ENCODE measurements at places on chromosomes 12 and 14.

GRCh38 chr14:88005050-88005481, at the start of gene GPR65:
Gene GPR65 (plus strand): TSS chr14:88005135. CDS start chr14:88010848, 5,713 bp downstream.
- DNase-seq, result no peak
- peak within 1 kb of the TSS; percentile 81 for H3K4me3 ChIP-seq
- peak within 1 kb of the TSS; percentile 98 for H3K27ac ChIP-seq
- peaks cover 34% of the 10 kb centered on the region for H3K36me3 ChIP-seq
- H3K27me3 ChIP-seq, result no peaks in the 10 kb centered on the region

GRCh38 chr14:45267071-45267470, 14.1 kb upstream of the MIS18BP1 start:
- peaks cover 7% of the 10 kb centered on the region for H3K27me3 ChIP-seq
- no peaks in the 10 kb centered on the region for H3K36me3 ChIP-seq
- no peaks in the 10 kb centered on the region for H3K4me1 ChIP-seq

DNA sequence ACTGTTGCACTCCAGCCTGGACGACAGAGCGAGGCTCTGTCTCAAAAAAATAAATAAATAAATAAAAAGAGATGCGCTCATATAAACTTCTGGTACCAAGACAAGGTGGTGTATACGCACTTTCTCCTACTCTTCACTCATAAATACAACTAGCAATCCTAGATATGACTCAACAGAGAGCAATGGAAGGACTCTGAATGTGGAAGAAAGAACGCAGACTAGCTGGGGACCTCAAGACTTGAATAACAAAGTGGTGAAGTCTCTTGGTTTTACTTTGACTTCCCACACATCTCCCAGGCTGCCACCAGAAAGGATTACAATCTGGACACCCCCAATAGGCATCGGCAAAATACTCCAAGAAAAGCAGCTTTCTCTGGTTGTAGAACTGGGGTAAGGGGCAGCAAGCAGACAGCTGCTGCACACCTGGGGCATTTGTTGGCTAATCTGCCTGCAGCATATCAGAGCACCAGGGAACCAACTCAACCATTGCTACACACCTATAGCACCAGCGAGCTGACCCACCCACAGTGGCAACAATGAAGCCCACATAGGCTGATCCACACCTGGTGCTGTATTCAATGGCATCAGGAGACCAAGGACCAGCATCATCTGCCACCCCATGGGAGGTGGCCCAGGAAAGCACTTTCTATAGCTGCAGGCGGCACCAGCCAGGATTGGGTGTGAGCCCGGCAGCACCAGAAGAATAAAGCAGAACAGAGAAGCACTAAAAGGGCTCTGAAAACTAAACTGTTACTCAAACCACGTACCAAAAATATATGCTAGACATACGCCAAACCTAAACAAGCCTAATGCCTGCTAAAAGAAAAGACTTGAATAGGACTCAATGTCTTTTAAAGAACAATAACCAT, 1231.7 kb upstream of the TMEM132C start:
- H3K27ac ChIP-seq, result no peak overlapping the region
- no peak for DNase-seq
- H3K4me3 ChIP-seq, result no peak overlapping the region
- H3K36me3 ChIP-seq, result no peaks in the 10 kb centered on the region

DNA sequence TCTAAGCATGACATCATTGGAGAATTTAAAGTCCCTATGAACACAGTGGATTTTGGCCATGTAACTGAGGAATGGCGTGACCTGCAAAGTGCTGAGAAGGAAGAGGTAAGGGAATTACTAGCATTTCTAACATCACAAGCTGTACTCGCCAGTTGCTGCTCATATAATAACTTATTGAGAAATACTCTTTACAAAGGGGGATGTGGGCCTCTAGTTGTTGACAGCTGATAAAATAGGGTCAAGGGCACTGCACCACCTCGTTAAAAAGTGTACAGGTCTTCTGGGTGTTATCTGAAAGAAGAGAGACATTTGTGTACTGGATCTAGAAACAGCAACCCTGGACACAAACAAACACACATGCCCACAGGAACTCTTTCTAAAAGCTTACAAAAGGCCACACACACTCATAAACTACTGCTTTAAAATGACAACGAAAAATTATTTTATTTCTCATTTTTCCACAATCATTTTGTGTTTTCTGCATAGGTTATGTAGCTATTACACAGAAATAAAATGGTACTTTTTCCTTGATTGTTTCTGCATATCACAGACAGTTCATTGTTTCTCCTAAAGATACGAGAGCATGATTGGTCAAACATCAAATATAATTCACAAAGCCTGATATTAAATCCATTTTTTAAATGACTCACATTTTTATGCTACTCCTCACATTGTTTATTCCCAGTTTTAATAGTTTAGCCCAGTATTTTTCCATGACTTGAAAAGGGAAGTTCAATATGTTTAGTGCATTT, 391.1 kb downstream of the PAWR start:
- no peak overlapping the region for H3K4me3 ChIP-seq
- H3K27ac ChIP-seq, result no peak overlapping the region
- no peaks in the 10 kb centered on the region for H3K27me3 ChIP-seq
- no peaks in the 10 kb centered on the region for H3K36me3 ChIP-seq
- H3K4me1 ChIP-seq, result no peaks in the 10 kb centered on the region
- DNase-seq, result no peak

- no peaks in the 10 kb centered on the region for H3K36me3 ChIP-seq
- H3K27ac ChIP-seq, result no peak overlapping the region
Observed at GRCh38 chr12:5599378-5599777, 167.5 kb downstream of the NTF3 start.

DNA sequence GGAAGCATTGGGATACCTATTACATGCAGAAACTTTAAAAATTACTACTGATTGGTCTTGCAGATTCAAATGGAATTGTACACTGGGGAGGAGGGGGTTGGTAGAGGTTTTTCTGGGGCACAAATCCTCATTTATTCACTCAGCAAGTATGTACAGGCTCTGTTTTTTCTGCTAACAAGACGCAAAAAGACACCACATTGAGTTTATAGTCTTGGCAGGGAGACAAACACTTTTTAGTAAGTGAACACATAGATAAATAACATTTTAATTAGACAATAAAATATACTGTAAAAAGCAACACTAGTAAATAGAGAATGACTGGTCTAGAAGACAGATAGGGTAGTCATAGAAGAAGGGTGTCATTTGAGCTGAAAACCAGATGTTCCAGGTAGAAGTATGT, 23.8 kb downstream of the GLIPR1L2 start:
- no peaks in the 10 kb centered on the region for H3K36me3 ChIP-seq
- no peak overlapping the region for H3K4me3 ChIP-seq
- H3K27me3 ChIP-seq, result no peaks in the 10 kb centered on the region
- DNase-seq, result no peak
- H3K27ac ChIP-seq, result no peak overlapping the region

GRCh38 chr12:4272424-4273272, 914 bp upstream of the CCND2 start:
- peaks cover 54% of the 10 kb centered on the region for H3K36me3 ChIP-seq
- peak overlapping the region; percentile 95 for H3K4me3 ChIP-seq
- H3K27me3 ChIP-seq, result no peaks in the 10 kb centered on the region
- H3K27ac ChIP-seq, result peak overlapping the region; percentile 100
- peaks cover 42% of the 10 kb centered on the region for H3K4me1 ChIP-seq
- DNase-seq, result peak; percentile 88

DNA sequence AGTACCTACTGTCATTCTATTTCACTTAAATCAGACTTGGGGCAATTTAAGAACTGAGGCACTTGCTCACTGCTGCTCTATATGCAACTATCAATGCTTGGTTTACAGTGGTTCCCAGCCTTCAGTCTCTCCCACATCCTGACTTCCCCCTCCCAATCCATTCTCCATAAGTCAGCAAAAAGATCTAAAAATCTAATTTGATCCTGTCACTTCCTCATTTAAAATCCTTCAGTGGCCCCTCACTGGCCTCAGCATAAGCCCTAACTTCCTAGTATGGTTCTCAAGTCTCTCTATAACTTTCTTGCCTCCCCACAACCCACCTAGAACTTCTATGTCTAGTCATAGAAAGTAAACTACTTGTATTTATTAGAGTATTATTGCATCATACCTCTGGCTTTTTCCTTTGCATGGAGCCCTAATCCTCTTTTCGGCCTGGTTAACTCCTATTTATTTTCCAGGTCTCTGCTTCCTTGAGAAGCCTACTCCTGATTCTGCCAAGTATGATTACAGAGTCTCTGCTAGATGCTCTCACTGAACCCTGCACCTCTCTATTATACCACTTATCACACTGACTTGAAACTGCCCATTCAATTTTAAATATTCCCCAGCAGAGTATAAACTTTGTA, 130.6 kb downstream of the RALGAPA1 start:
- DNase-seq, result no peak
- no peaks in the 10 kb centered on the region for H3K4me1 ChIP-seq
- no peaks in the 10 kb centered on the region for H3K27me3 ChIP-seq

GRCh38 chr12:115312901-115313300, 628.9 kb upstream of the TBX3 start:
- H3K27ac ChIP-seq, result no peak overlapping the region
- no peaks in the 10 kb centered on the region for H3K4me1 ChIP-seq
- H3K36me3 ChIP-seq, result no peaks in the 10 kb centered on the region
- DNase-seq, result no peak
- no peaks in the 10 kb centered on the region for H3K27me3 ChIP-seq

DNA sequence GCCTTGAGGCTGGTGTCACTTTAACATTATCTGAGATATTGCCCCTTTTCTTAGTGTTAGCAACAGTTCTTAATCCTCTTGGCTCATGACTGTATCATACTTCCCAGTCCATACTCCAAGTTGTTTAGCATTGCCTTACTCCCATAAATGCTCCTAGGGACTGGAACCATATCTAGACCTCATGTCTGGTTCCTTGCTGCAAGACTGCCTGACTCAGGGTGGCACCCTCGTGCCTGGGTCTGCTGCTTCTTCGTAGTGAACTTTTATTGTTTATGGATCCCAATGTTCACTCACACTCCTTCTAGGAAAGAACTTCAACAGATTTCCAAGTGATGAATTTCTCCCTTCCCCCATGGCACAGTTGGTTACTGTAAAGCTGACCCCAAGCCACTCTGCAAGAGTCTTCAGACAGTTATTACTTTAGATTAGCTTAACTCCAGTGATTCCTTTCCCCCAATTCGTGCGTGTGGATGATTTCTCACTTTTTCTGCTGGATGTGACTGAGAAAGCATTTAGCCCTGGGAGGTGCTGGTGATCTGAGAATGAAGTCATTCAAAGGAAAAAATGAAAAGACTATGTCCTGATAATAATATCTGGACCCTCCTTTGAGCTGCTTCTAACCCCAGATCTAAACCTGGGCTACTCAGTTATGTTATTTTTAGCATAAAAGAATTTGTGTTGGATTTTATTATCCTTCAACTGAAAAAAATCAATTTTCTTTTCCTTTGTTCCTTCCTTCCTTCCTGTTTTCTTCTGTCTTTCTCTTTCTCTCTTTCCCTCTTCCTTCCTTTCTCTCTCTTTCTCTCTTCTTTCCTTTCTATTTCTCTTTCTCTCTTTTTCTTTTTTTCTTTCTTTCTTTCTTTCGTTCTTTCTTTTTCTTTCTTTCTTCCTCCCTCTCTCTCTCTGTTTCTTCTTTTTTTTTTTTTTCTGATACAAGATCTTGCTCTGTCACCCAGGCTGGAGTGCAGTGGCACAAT, 47.5 kb upstream of the PPP1R12A start:
- no peak for DNase-seq
- no peaks in the 10 kb centered on the region for H3K4me1 ChIP-seq
- H3K27ac ChIP-seq, result no peak overlapping the region
- H3K27me3 ChIP-seq, result peaks cover 27% of the 10 kb centered on the region

GRCh38 chr12:115223322-115223721, 539.3 kb upstream of the TBX3 start:
- H3K27me3 ChIP-seq, result no peaks in the 10 kb centered on the region
- DNase-seq, result no peak
- no peaks in the 10 kb centered on the region for H3K36me3 ChIP-seq
- no peak overlapping the region for H3K4me3 ChIP-seq
- no peaks in the 10 kb centered on the region for H3K4me1 ChIP-seq
- no peak overlapping the region for H3K27ac ChIP-seq

DNA sequence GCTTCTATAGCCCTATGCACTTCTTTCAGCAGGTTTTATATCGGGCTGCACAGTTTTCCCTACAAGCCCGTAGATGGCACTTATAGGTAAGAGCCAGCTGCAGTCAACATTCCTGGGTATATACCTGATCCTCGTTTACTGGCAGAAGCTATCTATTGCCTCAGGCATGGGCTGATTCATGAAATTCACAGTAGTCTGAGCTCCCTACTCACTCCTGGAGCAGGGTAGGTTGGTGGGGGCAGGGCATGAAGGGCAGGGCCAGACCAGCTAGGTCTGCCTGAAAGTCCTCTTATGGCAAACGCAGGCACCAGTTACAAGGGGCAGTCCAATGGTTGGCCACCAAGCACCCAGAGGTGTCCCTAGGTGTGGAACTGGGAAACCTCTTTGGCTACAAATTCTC, 345.8 kb downstream of the RPS29 start:
- no peak overlapping the region for H3K27ac ChIP-seq
- no peaks in the 10 kb centered on the region for H3K4me1 ChIP-seq
- no peak for DNase-seq
- H3K27me3 ChIP-seq, result peaks cover 2% of the 10 kb centered on the region
- no peak overlapping the region for H3K4me3 ChIP-seq

GRCh38 chr12:53173085-53173715, 7.3 kb upstream of the ZNF740 start:
- peaks cover 6% of the 10 kb centered on the region for H3K4me1 ChIP-seq
- no peak for DNase-seq
- no peaks in the 10 kb centered on the region for H3K27me3 ChIP-seq
- no peak overlapping the region for H3K4me3 ChIP-seq
- H3K36me3 ChIP-seq, result peaks cover 20% of the 10 kb centered on the region

DNA sequence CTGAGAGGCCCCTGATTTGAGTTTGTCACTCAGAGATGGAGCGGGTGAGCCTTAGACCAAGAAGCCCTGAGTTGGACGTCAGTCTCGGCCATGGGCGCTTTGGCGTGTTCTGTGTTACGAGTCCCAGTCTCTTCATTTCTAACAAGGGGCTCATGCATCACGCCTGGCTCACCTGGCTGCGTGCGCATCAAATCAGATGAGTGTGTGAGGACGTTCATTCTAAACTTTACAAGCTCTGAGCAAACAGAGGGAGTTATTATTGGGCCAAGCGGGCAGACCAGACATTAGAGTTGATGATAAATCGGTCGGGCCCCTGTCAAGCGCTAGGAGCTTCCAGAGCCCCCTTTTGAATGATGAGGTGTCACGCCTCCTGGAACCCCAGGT, 117.2 kb downstream of the CALM1 start:
- no peak overlapping the region for H3K4me3 ChIP-seq
- DNase-seq, result no peak
- H3K4me1 ChIP-seq, result peaks cover 4% of the 10 kb centered on the region
- H3K36me3 ChIP-seq, result no peaks in the 10 kb centered on the region
- no peak overlapping the region for H3K27ac ChIP-seq
- peaks cover 13% of the 10 kb centered on the region for H3K27me3 ChIP-seq

DNA sequence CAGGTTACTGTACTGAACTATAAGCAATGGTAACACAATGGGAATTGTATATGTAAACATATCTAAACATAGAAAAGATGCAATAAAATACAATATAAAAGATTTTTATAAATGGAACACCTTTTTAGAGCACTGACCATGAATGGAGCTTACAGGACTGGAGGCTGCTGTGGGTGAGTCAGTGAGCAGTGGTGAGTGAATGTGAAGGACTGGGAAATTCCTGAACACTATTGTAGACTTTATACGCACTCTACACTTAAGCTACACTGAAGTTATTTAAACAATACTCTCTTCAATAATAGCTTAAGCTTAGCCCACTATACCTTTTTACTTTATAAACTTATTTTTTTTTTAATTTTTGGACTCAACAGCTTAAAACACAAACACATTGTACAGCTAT, 313.5 kb downstream of the KCNC2 start:
- DNase-seq, result no peak
- no peaks in the 10 kb centered on the region for H3K36me3 ChIP-seq
- H3K27me3 ChIP-seq, result no peaks in the 10 kb centered on the region

- no peak overlapping the region for H3K27ac ChIP-seq
- H3K4me3 ChIP-seq, result no peak overlapping the region
- H3K27me3 ChIP-seq, result no peaks in the 10 kb centered on the region
- H3K4me1 ChIP-seq, result peaks cover 3% of the 10 kb centered on the region
- no peak for DNase-seq
Observed at GRCh38 chr14:99564256-99564925, 39.6 kb downstream of the CCDC85C start.

Measured in activated T-cell treated with anti-CD3 and anti-CD28 coated beads, Interleukin-2, amount 50 U/mL, for 24 hours (primary cell).